ENCODE measurements at places on chromosomes 7 and 10. TPM values are rescaled to one million over a fixed set of nuclear protein-coding genes. Genes with fewer than 3 reads are reported as not detected.

DNA sequence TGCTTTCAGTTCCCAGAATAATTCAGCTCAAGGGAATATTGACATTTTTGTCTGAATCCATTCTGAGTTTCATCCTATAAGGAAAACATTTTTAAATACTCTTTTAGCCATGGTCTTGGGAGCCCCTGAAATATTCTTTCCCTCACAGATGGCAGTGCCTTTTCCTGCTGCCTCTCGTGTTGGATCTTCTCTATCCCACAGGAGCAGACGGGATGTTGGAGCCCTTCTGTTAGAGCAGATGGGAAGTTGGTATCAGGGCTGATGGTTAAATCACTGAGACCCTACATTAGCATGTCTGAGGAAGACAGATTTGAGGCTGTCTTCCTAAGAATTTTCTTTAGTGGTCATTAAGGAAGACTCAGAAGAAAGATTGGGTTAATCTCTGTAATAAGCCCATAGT lies 737.8 kb downstream of the LRMDA start:
- DNase-seq = no peak

GRCh38 chr10:124955243-124955642 lies 13.3 kb downstream of the ZRANB1 start:
- DNase-seq = peak; percentile 25

- DNase-seq = no peak
Observed at GRCh38 chr10:12556039-12556438, 206.7 kb downstream of the CAMK1D start.

IFT22 gene
- 19.8 TPM for total RNA-seq

PDE1C gene
- total RNA-seq = 27.6 TPM
